ENCODE measurements at places on chromosomes 3 and 15. TPM values are rescaled to one million over a fixed set of nuclear protein-coding genes. Genes with fewer than 3 reads are reported as not detected.

Gene KIF7
- 2.4 TPM for total RNA-seq

- no peak for DNase-seq
These were observed at the start of gene TM4SF4 for GRCh38 chr3:149474250-149474817. Gene TM4SF4, plus strand, starts transcription at chr3:149474697. Its CDS starts 181 bp downstream, at chr3:149474878.

DNA sequence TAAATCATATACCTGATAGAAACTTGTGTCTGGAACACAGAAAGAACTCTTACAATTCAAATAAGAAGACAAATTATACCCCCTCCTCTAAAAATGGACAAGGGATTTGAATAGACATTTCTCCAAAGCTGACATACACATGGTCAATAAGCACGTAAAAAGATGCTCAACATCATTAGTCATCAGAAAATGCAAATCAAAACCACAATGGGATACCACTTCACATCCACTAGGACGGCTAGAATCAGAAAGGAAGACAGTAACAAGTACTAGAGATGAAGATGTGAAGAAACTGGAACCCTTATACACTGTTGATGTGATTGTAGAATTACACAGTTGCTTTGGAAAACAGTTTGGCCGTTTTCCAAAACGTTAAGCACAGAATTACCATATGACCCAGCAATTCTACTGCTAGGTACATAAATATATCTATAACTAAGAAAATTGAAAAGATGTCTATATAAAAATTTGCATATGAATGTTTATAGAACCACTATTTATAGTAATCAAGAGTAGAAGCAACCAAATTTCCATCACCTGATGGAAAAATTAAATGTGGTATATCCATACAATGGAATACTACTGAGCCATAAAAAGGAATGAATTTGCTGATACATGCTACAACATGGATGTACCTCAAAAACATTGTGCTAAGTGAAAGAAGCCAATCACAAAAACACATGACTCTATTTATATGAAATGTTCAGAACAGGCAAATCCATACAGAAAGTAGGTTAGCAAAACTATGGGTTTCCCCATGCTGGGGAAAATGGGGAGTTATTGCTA lies 60.8 kb downstream of the GREM1 start:
- DNase-seq, result no peak

DNA sequence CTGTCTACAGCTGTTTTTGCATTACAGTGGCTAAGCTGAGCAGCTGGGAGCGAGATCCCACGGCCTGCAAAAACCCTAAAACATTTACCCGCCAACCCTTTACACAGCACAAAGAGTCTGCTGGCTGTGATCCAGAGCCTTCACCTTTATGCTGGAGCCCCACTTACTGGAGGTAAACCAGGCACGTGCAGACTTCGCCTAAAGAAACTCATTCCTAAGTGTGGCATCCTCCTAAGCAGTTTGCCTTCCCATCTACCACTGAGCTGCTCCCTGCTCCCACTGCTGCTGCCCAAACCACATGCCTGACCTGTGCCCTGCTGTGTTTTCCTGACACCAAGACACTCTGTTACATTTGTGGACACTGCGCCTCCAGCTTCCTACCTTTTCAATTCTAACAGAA lies 53.0 kb downstream of the CHSY1 start:
- no peak for DNase-seq

Gene TAMM41
- total RNA-seq, result 13.9 TPM

GRCh38 chr3:129502641-129503408 lies 25.6 kb upstream of the RHO start:
- no peak for DNase-seq

Gene P2RY12
- 4.0 TPM for total RNA-seq

Gene PLSCR2
- total RNA-seq, result 0.73 TPM

Gene TIPARP
- 47.7 TPM for total RNA-seq

GRCh38 chr15:72345806-72346205 lies 25.8 kb upstream of the CELF6 start:
- no peak for DNase-seq

DNA sequence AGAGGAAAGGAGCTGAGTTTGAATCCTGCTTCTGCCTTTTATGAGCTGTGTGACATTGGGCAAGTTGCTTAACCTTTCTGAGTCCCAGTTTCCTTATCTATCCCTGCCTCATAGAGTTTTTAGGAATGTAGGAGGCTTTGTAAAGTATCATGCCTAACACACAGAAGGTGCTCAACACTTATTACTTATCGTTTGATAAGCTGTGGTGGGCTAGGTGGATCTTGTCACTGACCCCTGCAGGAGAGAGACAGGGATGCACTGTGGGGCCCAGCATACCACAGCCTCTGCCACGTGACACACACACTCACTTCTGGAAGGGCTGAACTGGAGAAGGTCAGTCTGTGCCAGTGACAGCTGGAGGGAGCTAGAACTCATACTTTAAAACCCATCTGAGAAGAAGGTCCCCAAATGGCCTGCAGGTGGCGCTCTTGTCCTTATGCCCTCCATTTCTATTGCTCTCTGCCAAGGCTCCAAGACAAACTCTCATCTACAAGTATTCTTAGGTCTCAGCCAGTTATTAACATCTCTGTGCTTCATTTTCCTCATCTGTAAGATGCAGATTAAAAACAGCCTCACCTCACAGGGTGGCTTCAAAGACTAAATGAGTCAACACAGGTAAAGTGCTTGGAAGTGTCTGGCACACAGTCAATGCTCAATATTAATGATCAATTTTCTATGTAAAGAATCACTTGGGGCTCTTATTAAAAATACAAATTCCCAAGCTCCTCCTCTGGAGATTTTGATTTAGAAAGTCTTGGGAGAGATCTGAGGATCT lies 57.5 kb upstream of the HACD2 start:
- DNase-seq, result no peak

DNA sequence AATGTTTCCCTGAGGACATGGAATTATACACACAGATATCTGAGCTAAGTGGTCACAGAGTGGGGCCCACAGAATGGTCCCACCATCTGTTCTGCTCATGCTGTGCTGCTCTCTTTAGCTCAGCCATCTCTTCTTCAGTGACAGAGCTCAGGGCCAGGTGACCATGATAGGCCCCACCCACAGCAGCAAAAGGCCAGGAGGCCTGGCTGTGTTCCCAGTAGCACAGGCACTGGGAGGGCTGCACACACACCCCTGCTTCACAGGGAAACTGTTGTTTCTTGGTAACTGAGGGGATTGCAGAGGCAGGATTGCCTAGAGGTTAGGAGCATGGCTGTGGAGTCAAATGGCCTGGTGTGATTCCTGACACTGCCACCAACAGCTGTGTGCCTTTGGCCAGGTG lies 4.8 kb upstream of the FBXW12 start:
- DNase-seq, result peak; percentile 33

Gene KLHL6
- total RNA-seq, result 8.2 TPM

DNA sequence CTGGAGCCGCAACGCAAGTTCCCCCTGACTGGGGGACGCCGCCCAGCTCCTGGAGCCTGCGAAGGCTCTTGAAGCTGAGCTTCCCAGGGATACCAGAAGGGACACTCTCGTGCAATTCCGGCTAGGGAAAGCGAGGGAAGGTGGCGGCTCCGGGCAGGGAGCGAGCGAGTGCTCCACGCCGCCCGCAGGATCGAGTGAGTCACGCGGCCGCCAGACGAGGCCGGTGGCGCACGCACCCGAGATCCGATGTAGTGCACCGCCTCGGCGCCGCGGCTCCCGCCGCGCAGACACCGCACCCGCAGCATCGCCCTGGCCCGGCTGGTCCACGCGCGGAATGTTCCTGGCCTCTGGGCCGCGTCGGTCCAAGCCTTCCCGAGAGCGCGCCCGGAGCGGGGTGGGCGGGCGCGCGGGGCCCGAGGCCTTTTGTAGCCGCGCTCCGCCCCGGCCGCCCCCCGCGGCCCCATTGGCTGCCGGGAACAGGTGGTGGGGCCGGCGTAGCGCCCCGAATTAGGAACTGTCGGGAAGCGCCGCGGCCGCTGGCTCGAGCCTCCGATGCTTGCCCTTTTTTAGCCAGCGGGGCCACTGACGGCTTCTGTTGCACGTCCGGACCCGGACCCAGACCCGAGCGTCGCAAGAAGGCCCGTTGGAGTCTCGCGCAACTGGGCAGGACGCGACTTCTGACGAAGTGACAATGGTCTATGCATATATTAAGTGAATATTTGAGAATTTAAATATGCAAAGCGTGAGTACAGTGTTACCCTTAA lies at the start of gene GATM:
GATM (minus strand) TSS at position 396 of the 764 bp plus-strand sequence; CDS start at position 305, 91 bp downstream.
- peak; percentile 62 for DNase-seq

- no peak for DNase-seq
These were observed 10.8 kb upstream of the CCDC39 start for GRCh38 chr3:180690061-180690460.

- peak; percentile 51 for DNase-seq
These were observed 35.5 kb upstream of the PLCL2 start for GRCh38 chr3:16849229-16849628.

Gene ABHD5
- 41.0 TPM for total RNA-seq

Gene GPR156
- total RNA-seq, result 0.85 TPM

DNA sequence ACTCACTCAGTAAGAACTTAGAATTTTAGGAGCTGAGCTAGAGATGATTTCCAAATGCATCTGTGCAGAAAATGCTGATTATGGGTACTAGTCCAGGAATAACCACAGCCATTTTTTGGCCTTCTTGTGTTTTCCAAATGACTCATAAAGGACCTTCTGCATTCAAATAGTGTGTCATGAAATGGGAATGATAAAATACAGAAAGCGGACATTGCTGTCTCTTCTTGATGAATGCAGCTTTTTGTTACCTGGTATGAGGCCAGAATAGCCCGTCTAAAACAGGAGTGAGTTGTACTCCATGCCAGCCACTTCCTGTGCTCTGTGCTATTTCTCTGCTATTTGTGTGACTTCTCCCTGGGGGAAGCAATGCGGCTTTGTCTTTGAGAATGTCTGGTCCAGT lies 20.5 kb upstream of the FRMD5 start:
- no peak for DNase-seq

GRCh38 chr3:141457624-141458236 lies 29.1 kb upstream of the RASA2 start:
- DNase-seq, result no peak

DNA sequence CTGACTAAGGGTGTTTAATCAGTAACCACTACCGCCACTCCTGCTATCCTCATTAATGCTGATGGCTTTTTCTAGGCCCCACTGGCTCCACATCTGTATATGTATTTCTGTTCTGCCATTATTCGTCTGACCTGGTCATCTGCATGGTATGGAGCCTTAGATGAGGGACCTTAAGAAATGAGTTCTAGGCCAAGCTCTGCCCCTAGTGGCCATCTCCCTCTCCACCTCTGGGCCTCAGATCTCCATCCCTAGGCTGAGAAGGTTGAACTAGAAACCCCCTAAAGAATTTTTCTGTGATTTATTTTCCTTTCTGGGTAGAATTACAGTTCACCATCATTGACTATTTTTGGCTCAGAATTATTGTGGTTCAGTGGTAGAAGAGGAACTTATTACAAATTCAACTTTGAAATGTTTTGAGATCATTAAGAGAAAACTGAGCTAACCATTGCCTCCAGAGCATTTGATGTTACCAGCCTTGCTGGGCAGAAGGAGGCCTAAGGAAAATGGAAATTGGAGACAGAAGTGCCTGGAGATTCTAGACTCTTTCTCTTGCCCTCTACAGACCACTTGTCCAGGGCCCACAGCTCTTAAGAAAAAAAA lies 325.2 kb upstream of the NR2E3 start:
- no peak for DNase-seq

GRCh38 chr15:60255390-60255789 lies 142.4 kb downstream of the ANXA2 start:
- DNase-seq, result no peak

DNA sequence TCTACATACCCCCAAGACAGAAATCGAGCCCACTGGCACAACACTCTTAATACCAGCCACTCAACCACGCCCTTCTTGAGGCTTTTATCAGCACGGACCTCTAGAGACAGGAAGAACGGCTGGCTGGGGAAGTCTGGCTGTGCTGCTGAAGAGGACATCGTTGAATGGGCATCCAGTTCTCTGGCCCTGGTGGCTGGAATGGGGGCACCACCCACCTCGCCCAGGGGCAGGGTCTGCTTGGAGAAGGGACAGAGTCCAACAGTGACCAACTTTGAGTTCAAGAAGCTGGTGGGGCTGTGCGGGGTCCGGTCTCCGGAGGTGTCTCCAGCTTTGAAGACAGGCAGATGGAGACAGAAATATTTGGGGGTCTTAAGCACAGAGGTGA lies 77.5 kb downstream of the ATP10A start:
- DNase-seq, result no peak

GRCh38 chr3:188104050-188104449 lies 49.9 kb upstream of the LPP start:
- no peak for DNase-seq

DNA sequence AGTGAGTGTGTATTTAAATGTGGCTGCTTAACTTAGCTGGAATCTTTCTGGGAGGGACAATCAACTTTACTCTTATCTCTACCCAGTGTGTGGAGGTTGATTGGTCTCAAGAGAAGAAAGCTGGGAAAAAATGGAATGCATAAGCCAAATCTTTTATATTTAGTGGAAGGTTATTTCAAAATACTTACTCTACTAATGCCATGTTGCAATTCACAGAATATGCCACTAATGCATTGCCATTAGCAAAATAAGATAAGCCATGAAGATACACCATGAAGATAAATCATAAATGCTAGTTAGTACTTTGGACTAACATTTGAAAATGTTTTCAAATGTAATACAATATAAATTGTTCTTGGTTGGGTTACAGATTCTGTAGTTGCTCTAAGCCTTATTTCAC lies 155.1 kb upstream of the LRRFIP2 start:
- DNase-seq, result no peak

Gene RPL39L
- 8.2 TPM for total RNA-seq

- no peak for DNase-seq
These were observed 2.5 kb upstream of the GPR171 start for GRCh38 chr3:151205482-151205881.

Gene SLC12A1
- total RNA-seq, result not detected

Gene TTC23
- total RNA-seq, result 19.4 TPM

DNA sequence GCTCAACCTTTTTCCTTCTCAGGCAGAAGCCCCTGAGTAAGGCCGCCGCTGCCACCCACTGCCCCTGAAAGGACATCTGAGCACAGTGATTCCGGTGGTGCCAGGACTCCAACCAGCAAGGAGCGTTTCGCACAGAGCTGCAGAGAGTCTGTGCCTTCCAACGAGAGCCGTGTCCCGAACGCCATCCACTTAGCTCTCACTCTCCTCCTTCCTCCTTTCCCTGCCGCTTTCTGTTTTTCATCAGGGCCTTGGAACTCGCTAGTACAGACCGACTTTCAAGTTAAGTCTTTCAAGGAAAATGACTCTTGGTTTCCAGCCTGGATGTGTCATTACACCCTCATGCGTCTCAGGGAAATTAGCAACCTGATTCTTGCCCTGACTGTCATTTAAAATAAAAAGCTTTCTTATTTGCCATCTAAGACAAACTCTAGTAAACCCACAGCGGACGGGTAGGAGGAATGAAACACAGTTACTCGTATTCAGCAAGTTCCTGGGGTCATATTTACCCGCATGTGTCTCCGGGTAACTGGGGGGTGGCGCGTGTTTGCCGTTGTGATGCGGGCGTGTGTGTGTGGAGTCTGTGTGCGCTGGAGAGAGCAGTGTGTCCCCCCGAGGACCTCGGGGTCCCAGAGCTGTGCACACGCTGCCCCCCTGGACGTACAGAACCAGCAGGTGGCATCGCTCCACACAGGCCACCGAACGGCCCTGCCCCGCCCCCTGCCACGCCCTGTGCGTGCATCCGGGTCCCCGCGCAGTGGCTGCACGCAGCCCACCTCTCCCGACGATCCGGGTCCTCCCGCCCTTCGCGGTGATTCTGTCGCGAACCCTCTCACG lies 30.4 kb upstream of the ALDH1A3 start:
- peak; percentile 30 for DNase-seq
